Fibroblast of skin of left biceps (primary cell): ENCODE measurements at places on chromosomes 12 and 14.

- peak; percentile 94 for DNase-seq
These were observed 175.2 kb upstream of the HMGA2 start for GRCh38 chr12:65649126-65649525.

GRCh38 chr12:90921536-90921935 lies 33.4 kb downstream of the CCER1 start:
- DNase-seq = no peak

DNA sequence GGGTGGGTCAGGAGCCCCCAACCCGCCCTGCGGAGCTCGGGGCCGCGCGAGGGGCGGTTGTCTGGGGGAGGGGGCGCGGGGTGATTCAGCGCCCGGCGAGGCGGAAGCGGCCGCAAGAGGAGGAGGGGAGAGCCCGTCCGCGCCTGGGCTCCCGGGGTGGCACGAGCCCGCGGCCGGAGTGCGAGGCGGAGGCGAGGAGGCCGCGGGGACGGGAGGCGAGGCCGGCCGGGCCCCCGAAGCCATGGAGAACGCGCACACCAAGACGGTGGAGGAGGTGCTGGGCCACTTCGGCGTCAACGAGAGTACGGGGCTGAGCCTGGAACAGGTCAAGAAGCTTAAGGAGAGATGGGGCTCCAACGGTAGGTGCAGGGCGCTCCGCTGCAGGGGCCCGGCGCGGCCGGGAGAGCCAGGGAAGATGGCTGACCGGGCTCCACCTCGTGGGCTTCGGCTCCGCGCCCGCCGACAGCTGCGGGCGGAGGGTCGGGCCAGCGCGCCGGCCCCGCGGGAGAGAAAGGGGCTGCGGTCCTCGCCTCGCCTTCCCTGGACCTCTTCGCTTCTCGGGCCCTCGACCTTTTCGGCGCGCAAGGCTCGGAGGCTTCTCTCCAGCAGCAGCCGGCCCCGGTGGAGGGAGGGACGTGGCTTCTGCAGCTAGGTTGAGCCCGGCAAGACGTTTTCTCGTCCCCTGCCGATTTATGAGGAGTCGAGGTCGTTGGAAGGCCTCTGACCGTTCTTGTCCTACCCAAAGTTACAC lies 677 bp downstream of the ATP2A2 start:
- DNase-seq = no peak

DNA sequence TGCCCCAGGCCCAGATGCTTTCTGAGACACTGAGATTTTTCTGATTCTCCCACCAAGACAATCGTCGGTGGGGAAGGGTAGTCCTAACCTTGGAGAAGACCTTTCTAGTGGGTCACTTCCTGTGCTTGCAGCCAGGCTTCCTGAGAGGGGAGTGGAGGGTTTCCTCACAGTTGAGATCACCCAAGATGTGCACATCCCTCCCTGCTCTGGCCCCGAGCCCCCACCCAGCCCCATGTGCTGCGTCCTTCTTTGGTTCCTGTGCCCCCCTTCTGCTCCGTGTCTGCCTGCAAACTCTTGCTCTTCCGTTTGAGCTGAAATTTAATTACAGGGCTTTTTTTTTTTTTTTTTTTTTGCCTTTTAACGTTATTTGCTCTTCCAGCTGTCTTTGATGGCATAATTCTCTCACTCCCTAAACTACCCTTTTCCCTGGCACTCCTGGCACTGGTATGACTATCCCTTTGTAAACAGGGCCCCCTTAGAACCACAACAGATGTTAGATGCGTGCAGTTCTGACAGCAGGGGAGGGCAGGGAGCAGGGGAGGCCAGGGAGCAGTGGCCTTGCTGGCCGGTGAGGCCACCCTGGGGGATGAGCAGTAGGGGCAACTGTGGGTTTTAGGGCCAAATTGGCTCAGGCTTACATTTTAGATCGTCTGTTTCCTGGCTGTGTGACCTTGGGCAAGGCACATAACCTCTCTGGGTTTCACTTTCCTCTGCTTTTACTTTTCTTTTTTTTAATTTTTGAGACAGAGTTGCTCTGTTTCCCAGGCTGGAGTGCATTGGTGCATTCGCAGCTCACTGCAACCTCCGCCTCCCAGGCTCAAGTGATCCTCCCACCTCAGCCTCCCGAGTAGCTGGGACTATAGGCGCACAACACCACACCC lies 144.5 kb downstream of the PHETA1 start:
- no peak for DNase-seq

DNA sequence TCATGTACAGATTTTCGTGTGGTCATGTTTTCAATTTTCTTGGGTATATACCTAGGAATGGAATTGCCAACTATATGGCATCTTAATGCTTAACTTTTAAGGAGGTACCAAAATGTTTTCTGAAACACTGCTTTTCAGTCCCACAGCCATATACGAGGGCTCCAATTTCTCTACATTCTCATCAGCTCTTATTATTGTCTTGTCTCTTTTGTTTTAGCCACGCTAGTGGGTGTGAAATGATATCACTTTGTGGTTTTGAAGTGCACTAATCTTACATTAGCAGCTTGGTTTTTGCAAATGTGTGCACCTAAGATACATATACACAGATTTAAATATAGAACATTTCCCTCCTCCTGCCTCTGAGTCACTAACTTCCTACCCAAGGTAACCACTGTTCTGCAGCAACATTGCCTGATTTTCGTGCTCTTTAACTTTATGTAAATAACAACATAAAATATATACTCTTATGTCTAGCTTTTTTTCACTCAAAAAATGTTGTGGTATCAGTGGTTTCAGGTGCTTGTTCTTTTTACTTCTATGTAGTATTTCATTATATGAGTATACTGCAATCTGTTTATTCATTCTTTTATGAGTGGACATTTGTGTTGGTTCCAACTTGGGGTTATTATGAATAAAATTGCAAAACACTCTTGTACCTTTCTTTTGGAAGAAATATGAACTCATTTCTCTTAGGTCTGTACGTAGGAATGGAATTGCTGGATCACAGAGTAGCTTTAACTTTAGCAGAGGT lies 73.1 kb downstream of the ZFP36L1 start:
- DNase-seq = no peak

- no peak for DNase-seq
These were observed 19.0 kb upstream of the RAB3IP start for GRCh38 chr12:69719336-69720316.

- peak; percentile 91 for DNase-seq
These were observed 120.3 kb downstream of the FBXL14 start for GRCh38 chr12:1474041-1474573.

DNA sequence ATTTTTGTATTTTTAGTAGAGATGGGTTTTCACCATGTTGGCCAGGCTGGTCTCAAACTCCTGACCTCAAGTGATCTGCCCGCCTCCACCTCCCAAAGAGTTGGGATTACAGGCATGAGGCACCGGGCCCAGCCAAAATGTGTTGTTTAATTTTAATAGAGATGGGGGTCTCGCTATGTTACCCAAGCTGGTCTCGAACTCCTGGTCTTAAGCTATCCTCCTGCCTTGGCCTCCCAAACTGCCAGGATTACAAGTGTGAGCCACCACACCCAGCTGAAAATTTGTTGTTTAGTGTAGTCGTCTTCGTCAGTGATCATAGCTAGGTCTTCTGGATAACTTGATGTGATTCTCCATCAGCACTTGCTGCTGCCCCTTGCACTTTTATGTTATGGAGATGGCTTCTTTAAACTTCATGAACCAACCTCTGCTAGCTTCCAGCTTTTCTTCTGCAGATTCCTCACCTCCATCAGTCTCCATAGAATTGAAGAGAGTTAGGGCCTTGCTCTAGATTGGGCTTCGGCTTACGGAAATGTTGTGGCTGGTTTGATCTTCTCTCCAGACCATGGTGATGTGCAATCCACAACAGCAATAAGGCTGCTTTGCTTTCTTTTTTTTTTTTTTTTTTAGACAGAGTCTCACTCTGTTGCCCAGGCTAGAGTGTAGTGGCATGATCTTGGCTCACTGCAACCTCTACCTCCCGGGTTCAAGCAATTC lies 13.0 kb downstream of the ISCU start:
- no peak for DNase-seq

DNA sequence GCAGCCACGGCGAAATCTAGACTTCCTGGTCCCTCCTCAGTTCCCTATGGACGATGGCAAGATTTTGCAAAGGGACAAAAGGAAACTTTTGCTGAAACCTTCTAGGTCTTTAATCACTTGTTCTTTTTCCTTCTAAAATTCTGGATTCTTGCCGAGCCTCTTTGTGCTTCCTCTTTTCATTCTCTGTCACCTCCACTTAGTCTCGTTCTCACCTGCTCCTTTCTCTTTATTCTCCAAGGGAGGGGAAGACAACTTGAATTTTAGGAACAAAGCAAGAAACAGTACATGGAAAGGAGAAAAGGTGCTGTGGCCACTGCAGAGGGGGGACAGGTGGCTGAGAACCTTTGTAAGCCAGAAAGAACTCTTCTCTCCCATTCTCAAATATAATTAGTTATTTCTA lies 194.8 kb downstream of the CACNA1C start:
- no peak for DNase-seq

DNA sequence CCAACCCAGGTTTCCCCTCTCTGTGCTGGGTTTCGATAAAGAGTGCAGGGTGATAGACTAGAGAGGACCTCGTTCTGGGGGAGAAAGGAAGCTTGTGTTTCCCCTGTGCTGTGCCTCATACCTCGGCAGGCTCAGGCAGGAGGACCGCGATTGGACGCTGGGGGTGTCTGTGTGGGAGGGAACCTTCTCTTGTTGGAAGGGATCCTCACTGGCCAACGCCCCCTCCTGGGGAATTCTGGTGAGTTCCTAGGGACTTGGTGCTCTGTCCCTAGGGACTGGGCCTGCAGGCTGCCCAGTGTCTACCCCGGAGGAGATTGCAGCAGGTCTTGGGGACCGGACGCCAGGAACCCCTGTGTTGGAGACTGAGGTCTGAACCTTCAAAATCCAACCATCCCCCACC lies 157.4 kb upstream of the PRMT8 start:
- DNase-seq = no peak

- DNase-seq = no peak
These were observed 1090.6 kb downstream of the GALC start for GRCh38 chr14:86902176-86902950.

DNA sequence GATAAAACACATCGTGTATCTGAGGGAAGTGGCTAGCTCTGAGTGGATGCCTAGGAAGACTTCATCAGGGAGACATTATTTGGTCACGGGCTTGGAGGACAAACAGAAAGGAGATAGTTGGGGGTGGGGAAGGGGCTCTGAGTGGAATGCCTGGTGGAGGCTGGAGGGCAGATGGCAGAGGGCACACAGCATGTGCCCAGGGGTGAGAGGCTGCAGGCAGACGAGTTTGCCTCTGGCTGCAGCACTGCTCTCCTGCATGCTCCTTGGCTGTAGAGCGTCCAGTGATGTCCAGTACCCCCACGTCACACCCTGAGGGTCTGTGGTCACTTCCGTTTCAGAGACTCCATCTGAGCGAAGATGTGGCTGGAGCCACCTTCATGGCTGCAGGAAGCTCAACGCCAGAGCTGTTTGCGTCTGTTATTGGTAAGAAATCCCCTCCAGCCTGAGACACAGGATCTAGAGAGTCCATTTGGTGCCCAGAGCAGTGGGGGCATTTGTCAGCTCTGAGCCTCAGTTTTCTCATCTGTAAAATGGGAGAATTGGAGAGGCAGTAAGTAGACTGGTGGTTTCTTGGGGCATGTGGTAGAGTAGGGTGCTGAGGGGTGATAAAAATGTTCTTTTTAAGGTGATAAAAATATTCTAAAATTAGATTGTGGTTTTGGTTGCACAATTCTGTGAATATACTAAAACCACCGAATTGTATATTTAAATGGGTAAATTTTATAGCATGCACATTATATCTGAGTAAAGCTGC lies 71.7 kb upstream of the RIN3 start:
- DNase-seq = no peak

GRCh38 chr12:946631-947030 lies 2.9 kb downstream of the RAD52 start:
- DNase-seq = no peak

GRCh38 chr14:80638620-80639515 lies 302.7 kb downstream of the CEP128 start:
- DNase-seq = peak; percentile 87

DNA sequence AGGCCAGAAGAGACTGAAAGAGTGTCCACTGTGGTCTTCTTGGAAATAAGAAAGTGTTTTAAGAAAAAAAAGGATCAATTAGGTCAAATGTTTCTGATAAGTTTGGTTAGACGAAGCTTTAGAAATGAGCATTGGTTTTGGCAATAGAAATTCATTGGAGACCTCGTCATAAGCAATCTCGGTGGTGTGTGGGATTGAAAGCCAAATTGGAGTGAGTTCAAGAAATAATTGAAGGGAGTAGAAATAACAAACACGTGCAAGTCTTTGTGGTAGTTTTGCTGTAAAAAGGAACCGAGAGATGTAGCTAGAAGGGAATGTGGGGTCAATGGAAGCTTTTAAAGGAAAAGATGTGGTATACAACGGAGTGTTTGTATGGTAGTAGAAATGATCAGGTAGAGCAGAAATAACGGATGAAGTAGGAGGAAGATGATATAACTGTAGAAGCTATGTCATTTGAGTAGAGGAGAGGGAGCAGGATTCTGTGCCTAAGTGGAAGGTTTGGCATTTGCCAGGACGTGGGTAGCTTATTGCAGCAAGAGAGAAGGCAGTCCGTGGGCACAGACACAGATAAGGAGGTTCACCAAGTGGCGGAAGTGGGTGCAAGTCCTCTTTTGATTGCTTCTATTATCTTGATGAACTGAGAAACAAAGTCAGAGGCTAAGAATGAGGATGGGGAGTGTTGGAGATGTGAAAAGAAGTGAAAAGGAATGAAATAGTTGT lies 146.2 kb downstream of the DACT1 start:
- DNase-seq = no peak

- no peak for DNase-seq
These were observed 43.4 kb upstream of the SPTLC2 start for GRCh38 chr14:77659831-77660230.

GRCh38 chr14:77646907-77647306 lies 30.5 kb upstream of the SPTLC2 start:
- no peak for DNase-seq

DNA sequence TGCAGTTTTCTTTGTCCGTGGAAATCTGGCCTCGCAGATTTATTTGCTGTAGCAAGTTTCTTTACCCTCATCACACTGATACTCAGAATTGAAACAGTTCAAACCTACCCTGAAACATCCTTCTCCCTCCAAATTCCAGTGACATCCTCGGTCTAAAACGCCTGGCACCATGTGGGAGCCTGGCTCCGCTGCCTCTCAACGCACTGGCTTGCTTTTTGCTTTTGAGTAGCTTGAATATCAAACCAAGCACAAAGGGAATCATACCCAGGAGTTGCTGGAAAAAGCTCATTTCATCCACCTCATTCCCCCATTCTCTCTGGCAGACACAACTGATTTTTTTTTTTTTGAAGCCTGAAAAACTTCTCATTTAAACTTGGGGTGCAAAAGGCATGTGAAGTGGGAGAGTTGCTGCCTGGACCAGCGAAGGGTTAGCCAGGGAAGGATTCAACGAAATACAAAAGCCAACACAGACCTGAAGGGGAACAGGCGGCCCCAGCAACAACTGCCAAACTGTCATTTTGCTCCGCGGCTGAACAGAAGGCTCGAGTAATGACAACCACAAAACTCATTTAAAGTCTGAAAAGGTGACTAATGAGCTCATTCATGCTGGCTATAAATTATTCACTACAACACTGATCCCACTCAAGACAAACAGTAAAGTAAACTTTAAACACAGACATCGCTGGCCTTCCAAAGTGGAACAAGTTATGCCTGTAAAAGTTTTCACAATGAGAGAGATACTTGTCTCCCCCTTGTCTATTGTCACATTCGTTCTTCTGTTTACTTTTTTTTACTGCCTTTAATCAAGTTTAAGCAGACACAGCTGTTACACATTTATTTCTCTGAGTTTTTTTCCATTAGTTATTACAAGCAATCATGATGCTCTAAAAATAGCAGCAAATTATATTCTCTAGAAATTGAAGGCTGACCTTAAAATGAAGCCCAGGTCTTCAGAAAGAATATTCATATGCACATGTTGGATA lies 12.5 kb upstream of the FOXN3 start:
- no peak for DNase-seq

GRCh38 chr14:52315355-52315718 lies 1.2 kb downstream of the PTGER2 start:
- no peak for DNase-seq
